ENCODE measurements at places on chromosomes 5 and 9. TPM values are rescaled to one million over a fixed set of nuclear protein-coding genes. Genes with fewer than 3 reads are reported as not detected.

- no peak for DNase-seq
Measured at GRCh38 chr9:121483473-121484031, 16.1 kb downstream of the GGTA1 start.

- DNase-seq = no peak
Measured at GRCh38 chr9:90343366-90343765, 299.3 kb downstream of the DIRAS2 start.

DNA sequence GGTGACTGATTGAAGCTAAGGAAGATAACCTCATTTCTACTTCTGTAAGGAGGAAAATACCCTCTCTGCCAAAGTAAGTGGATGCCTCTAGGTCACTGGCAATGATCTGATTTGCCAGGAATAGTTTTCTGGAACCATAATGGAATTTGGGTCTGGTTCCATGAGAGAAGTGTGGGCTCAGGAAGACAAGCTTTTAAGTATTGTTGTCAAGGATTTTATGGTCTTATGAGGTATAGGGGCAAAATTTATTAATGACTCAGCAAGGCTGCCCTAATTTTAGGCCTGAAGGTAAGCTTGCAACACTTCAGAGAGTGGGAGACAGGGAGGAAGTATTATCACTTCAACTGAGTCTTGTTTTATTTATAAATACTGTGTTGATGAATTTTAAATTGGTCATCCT, 322.6 kb upstream of the ACTBL2 start:
- DNase-seq = no peak

GRCh38 chr9:125812403-125812802, 65.2 kb downstream of the PBX3 start:
- no peak for DNase-seq

- DNase-seq = no peak
Measured at GRCh38 chr9:17148324-17148723, 13.5 kb downstream of the CNTLN start.

GRCh38 chr9:98276907-98277469, 21.5 kb upstream of the TBC1D2 start:
- DNase-seq = no peak

The CCNH gene
- total RNA-seq = 146 TPM

The MATR3 gene
- total RNA-seq = 295 TPM
